ENCODE measurements at places on chromosomes 4 and X.

- DNase-seq, result no peak
Observed at GRCh38 chr4:184424279-184424678, 50.1 kb downstream of the IRF2 start.

- no peak for DNase-seq
Observed at GRCh38 chr4:69092980-69093568, 3.2 kb upstream of the UGT2B7 start.

DNA sequence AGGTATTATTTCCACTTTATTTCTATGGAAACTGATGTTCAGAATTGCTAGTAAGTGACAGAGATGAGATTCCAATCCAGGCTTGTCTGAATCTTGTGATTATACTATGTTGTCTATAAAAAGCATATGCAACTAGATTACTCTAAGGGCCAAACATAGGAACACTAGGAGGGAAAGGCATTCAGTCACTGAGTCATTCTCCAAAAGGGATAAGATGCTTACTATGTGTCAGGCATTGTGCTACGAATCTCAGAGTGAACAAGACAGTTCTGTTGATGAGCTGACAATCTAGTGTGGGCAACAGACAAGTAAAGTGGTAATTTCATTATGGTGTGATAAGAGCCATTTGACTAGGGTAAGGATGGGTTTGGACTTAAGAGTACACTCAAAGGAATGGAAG is 77.2 kb downstream of the RASL11B start:
- no peak for DNase-seq

GRCh38 chrX:30593440-30594200 is 16.1 kb upstream of the TASL start:
- peak; percentile 11 for DNase-seq

- DNase-seq, result no peak
Observed at GRCh38 chr4:76773766-76774165, 124.2 kb downstream of the SOWAHB start.

DNA sequence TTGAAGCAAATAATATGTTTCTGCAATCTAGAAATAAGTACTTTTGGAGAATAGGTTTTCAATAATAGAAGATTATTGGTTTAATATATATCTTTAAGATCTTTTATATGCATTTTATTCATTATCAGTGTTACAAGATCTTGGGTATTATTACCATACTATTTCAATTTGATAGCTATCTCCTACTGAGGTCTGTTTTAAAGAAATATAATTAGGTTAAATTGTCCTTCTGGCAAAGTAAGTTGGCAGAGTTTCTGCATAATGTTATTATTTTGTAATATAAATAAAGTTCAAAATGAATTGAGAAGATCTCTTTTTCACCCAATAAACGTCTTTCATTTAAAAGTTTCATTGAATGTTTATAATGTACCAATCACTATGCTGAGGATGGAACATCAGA is 443.7 kb downstream of the FAT4 start:
- no peak for DNase-seq

- DNase-seq, result no peak
Observed at GRCh38 chrX:154049209-154050112, 29.8 kb upstream of the IRAK1 start.
